ENCODE measurements at places on chromosomes 2 and 18.

DNA sequence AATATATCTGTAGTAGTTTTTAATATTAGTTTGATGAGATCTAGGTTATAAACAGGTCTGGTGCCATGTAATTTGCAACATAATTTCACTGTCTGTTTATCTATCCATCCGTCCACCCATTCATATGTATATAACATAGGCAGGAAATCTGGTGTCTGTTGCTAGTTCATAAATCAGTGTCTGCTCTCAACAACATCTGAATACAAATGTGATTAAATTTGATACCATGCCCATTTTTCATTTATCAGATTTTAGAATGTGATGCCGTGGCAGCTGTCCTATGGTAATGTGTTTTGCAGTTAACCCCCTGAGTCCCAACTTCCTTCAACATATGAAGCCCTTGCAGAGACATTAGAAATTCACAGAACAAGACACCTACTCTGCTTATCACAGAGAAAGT, 228.4 kb downstream of the CMPK2 start:
- no peak for DNase-seq

GRCh38 chr2:139122711-139123158, 342.5 kb upstream of the NXPH2 start:
- DNase-seq = no peak

DNA sequence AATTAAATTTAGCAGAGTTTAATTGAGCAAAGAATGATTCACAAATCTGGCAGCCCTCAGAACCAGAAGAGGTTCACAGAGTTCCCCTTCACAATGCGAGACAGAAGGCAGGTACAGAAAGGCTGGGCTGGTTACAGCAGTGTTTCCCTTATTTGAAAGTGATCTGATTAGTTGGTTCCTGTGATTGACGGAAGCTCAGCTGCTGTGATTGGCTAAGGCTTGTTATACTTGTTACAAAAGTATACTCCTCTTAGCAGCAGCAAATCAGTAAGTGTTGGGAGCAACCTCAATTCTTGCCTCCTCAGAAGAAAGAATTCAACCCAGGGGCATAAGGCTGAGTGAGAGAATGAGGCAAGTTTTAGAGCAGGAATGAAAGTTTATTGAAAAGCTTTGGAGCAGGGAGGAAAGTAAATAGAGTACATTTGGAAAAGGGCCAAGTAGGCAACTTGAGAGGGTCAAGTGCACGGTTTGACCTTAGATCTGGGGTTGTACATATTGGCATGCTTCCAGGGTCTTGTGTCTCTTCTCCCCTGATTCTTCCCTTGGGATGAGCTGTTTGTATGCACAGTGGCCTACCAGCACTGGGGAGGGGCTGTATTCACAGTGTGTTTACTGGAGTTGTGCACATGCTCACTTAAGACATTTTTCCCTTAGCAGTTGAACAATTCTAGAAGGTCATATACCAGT, 431.8 kb upstream of the RAB12 start:
- DNase-seq = no peak

DNA sequence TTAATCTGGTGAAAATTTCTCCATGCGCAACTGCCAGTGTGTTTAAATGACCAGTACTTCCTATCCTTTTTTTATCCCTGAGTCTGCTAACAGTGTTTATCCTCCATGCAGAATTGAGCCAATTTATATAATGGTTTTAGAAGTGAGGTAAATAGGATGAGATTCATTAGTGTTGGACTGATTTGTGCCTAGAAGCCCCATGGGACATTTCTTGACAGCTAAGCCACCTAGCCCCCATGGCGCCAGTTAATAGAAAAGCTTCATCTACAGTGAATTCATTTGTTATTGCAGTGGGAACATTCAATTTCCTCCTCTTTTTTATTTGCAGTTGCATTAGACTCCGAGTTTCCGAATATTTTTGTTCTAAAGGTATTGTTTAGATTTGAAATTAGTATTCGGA, 175.6 kb downstream of the ARL6IP6 start:
- DNase-seq = no peak

DNA sequence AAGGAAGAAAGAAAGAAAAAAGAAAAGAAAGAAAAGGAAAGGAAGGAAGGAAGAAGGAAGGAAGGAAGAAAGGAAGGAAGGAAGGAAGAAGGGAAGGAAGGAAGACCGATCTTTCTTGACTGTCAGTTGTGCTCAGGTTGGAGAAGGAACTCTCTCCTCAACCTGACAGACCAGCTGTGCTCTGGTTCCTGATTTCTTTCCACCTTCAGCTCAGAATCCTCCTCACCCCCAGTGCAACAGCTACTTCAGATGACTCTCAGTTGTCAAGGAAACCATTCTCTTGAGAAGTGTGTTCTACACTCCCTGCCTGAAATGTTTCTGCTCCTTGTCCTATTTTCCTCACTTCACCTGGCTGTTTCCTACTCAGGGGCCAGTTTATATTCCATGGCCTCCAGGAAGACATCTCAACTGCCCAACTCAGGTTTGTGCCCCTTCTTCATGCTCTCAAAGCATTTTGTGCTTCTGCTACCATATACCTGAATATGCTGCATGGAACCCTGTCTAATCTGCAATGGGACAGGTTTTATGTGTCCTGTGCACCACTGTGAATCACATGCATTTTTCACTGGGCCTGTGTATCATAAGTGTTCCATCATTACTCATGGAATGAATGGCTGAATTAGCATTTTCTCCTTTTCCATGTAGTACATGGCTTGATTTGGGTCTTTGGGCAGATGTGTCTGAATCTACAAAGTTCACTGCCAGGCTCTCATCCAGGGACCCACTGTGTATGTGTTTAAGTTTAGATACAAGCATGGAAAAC, 32.8 kb upstream of the DOCK10 start:
- DNase-seq = no peak

DNA sequence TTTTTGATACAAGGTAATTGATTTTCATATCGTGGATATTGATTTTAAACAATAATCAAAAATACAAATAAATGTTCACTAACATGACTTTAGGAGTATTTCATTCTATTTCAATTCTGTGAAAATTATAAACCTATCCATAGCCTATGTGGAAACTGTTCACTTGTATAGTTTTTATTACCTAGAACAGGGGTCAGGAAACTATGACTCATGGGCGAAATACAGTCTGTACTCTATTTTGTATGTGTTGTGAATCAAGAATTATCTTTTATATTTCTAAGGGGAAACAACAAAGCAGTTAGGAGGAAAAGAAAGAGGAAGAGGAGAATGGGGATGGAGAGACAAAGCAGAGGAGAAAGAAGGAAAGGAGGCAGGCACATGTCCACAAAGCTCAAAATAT, 181.7 kb upstream of the VRK2 start:
- DNase-seq = no peak

- no peak for DNase-seq
Observed at GRCh38 chr2:178482437-178482836, 2.2 kb downstream of the PLEKHA3 start.

- no peak for DNase-seq
Observed at GRCh38 chr18:46458472-46458871, 198.5 kb downstream of the LOXHD1 start.

GRCh38 chr2:204255071-204255470, 290.2 kb upstream of the PARD3B start:
- no peak for DNase-seq

DNA sequence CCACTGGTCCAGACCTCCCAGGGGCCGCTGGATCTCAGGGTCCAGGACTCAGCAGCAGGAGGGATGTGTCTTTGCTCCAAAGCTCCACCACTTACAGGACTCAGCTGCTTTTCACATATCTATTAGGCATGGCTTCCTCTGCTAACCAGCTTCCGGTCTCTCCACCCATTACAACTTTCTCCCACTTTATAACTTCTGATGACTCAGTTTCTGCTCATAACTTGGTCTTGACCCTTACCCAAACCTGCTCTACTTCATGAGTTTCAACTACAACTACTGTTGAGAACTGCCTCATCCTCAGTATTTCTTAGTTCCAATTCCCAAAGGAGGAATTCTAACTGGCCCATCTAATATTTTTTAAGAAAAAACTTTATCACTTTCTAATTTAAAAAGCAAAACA, 17.2 kb downstream of the SULT1C2 start:
- DNase-seq = no peak

DNA sequence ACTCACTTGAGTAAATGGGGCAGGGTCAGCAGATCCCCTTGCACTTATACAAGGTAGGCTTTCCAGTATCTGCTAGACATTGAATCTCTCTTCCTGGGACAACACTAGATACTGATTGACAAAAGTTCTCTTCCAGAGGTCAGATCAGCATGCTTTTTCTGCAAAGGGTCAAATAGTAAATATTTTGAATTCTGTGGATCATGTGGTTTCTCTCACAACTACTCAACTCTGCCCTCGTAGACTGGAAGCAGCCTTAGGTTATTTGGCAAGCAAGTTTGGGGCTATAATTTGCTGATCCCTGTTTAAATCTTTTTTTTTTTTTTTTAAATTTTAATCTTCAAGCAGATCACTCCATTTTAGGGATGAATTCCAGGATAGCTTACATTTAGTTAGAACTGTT, 17.4 kb upstream of the NABP1 start:
- DNase-seq = no peak

DNA sequence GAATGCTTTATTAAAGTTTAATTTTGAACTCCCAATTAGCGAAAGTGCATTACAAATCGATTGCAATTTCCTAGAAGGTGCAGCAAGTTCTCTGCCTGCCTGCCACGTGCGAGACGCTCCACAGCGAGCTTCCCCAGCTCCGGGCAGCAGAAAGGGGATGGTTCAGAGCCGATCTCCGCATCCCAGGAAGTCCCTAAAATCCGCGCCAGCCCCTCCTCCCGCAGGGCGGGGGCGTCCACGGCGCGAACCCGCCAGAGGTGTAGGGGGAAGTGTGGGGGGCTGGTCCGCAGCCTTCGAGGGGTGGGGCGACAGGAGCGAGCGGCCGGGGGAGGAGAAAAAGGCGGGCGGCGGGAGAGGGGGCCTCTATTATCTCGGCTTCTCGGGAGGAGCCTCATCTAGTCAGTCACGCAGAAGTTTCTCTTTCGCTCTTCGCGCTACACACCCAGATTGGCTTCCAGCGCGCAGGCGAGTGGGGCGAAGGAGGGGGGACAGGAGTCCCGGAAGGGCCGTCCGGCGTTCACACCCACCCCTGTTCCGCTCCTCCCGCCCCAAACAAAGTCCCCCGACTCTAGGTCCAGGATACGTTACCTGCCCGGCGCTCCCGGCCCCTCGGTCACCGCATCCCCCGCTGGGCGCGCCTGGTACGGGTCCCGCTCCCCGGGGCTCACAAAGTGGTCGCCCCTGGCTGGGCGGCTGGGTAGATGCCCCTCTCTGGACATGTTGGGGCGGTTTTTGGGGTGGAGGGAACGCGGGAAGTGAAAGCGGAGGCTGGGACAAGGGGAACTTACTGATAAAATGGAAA, 9.1 kb upstream of the NR4A2 start:
- peak; percentile 19 for DNase-seq

- DNase-seq = no peak
Observed at GRCh38 chr2:171342067-171342413, 91.8 kb downstream of the METTL8 start.

- no peak for DNase-seq
Observed at GRCh38 chr2:80722803-80723202, 418.3 kb upstream of the LRRTM1 start.

DNA sequence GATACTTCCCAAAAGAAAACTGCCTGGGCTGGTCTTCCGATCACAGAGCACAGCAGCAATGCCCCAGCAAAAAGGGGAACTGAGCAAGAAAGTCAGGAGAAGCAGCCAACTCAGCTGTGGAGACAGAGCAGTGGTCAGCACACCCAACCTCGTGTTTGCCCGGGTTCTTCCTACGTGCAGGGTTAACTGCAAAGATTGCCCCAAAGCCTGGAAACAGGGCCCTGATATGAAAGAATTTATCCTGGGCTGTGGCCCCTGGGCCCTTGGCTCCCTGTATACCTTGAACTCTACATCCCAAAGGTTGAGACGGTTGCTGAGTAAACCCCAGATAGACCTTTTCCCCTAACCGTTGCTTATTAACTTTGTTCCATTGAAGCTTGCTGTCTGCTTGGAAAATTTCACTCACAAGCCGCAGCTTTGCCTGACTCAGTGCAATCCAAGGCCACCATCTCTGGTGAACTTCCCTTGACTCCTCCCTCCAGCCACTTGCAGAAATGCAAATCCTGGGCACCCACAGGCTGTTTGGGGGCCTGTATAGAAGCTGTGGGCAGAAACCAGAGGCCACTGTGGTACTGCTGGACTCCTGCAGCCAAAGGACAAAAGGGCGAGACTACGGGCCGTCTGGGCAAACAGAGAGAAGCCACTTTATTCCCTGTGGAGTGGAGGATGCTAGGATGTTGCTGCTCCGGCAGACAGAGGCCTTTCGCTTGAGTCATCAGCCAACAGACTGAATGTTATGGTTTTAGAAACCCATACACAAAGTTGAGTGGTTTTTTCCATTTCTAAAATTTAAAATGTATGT, 18.2 kb downstream of the NRP2 start:
- DNase-seq = no peak

DNA sequence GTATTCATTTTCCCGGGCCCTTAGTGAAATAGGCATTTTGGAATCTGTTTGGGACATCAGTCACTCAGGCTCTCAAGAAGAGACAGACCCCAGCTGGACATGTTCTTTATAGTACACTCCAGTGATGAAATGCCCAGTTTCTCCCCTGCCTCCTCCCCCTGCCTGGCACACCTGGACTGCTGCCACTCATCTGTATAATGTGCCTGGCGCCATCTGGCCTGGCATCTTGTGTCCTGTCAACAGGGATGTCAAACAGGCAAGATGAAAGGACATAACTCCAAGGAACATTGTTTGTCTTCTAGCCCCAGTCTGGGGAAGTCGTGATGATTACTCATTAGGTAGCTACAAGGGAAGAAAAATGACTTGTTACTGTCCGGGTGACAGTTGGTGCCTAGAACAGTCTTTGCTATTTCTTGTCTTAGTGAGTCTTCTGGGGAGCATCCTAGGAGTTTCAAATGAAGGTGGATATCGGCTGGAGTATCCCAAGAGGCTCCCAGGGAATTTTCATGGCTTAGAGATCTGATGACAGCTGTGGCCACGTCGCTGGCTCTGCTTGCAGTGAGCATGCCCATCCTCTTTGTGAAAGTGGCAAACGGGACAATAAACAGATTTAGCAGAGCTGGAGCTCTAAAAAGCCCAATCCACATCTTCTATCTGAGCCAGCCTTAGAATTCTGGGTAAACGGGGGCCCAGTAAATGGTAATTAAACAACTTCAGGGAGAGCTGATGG, 153.6 kb downstream of the ALK start:
- DNase-seq = no peak

GRCh38 chr2:204183608-204184007, 247.0 kb downstream of the ICOS start:
- DNase-seq = no peak

GRCh38 chr18:26082475-26082874, 7.9 kb downstream of the SS18 start:
- no peak for DNase-seq

DNA sequence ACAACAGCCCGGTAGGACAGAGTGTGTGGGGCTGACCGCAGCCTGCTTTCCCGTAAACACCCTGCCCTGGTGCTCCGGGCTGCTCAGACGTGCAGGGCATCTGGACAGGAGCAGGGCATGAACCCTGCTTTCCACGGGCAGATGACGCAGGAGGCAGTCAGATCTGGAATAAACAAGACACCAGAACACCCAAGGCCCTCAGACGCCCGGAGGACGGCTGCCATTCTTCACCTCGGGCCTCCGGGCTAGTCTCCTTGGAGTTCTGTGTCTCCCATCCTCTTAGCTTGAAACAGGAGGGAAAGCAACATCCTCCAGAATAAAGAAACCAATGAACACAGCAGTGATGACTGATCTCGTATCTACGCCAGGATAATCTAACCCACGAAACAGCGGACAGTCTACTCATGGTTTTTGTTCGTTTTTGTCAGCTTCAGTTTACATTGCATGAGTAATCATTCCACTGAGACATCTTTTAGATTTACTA, 7.3 kb downstream of the PXDN start:
- no peak for DNase-seq
